ENCODE measurements at places on chromosomes 2 and 18.

- DNase-seq, result no peak
Observed at GRCh38 chr18:78773819-78774218, 205.8 kb upstream of the SALL3 start.

DNA sequence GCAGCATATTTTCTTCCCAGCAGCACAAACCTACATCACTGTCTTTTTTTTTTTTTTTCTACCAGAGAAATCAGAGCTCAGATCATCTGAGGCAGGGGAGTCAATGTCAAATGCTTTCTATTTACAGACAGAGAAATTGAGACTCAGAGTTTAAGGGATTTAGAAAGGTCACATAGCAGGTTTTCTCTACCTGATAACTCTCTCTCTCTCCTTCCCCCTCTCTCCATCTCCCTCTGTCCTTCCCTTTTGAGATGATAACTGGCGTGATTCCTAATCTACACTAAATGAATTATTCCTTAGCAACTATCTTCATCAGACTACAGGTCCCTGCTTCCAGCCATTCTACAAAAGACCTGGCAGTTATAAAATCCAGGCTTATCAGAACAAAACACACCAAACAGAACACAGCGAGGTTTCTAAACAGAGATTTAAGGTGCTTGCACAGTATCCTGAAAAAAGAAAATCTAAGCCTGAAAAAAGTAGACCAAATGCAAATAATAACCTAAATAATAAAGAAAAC lies 161.6 kb upstream of the PKDCC start:
- DNase-seq, result no peak

DNA sequence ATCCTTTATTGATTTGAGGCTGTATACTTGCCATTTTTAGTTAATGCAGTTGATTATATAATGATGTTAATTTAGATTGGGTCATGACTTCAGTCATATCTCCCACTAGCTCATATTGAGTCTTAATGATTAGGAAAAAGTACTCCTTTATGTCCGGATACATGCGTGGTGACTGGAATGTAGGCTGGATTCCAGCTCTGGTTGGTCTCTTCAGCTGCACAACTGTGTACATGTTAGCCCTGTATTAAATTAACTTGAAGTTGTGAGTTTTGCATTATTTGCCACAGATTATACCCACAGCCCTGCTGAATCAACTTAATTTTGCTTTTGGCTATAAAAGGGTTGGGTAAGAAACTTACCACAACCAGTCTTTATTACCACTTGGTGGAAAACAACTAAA lies 22.5 kb downstream of the MOB4 start:
- no peak for DNase-seq

- DNase-seq, result no peak
Observed at GRCh38 chr2:241914542-241914941, 45.0 kb downstream of the RTP5 start.

GRCh38 chr2:80968450-80968849 lies 663.9 kb upstream of the LRRTM1 start:
- DNase-seq, result no peak

DNA sequence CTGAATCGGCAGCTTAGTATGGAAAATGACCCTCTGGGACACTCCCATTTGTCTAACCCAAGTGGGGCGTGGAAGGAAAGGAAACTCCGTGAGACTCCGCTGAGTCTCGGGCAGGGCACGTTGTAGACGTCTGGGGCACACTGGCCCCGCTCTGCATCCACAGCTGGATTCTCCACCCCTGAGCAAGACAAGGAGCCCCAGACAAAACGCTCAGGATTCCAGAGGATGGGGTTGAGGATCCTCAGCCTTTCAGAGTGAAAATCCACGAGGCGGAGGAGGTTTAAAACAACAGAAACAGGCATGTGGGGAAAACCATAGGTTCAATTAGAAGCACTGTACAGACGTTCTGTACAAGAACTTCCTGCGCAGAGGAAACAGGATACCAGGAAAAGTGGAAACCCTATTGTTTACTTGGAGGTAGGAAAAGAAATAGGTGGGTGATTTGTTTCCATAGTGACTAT lies 124.9 kb upstream of the ZNF236 start:
- no peak for DNase-seq

DNA sequence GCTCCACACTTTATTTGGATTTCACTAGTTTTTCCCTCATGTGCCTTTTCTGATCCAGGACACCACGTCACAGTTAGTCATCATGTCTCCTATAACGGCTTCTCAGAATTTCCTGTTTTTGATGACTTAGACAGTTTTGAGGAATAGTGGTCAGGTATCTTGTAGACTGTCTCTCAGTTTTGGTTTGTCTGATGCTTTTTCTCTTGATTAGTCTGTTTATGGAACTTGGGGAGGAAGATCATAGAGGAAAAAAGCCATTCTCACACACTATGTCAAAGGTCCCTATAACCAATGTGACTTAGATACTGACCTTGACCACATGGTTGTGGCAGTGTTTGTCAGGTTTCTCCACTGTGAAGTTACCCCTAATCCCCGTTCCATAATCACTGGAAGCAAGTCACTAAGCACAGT lies 89.0 kb downstream of the RAPH1 start:
- no peak for DNase-seq

GRCh38 chr2:238585836-238586821 lies 159.4 kb downstream of the ASB1 start:
- DNase-seq, result peak; percentile 44

GRCh38 chr2:99597616-99598015 lies 107.8 kb upstream of the REV1 start:
- no peak for DNase-seq

- no peak for DNase-seq
Observed at GRCh38 chr2:60370814-60371213, 182.6 kb downstream of the BCL11A start.

- no peak for DNase-seq
Observed at GRCh38 chr18:41731884-41732283, 223.2 kb upstream of the PIK3C3 start.

DNA sequence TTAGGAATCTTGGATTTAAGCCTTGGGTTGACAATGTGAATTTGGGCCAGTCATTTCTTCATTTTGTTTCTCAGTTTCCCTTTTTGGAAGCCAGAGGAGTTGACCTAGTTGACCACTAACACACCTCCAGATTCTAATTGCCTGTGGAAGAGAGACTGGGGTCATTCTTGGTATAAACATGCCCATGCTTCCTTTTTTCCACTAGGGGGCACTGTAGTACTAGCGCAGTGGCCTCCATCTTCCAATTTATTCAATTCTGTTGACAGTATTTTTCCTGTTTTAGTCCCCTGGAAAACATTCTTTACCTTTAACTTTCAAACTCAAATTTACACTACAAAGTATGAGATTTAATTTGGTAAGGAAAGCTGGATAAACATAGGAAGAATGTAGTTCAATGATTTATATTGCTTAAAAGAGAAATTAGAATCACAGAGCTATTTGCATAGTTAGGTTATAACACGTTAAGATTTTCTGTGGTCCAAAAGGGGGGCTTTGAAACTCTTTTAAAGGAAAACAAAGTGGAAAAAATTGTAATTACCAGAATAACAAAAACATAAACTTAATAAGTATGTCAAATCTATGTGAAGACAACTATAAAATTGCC lies 57.5 kb upstream of the AGPS start:
- DNase-seq, result no peak

DNA sequence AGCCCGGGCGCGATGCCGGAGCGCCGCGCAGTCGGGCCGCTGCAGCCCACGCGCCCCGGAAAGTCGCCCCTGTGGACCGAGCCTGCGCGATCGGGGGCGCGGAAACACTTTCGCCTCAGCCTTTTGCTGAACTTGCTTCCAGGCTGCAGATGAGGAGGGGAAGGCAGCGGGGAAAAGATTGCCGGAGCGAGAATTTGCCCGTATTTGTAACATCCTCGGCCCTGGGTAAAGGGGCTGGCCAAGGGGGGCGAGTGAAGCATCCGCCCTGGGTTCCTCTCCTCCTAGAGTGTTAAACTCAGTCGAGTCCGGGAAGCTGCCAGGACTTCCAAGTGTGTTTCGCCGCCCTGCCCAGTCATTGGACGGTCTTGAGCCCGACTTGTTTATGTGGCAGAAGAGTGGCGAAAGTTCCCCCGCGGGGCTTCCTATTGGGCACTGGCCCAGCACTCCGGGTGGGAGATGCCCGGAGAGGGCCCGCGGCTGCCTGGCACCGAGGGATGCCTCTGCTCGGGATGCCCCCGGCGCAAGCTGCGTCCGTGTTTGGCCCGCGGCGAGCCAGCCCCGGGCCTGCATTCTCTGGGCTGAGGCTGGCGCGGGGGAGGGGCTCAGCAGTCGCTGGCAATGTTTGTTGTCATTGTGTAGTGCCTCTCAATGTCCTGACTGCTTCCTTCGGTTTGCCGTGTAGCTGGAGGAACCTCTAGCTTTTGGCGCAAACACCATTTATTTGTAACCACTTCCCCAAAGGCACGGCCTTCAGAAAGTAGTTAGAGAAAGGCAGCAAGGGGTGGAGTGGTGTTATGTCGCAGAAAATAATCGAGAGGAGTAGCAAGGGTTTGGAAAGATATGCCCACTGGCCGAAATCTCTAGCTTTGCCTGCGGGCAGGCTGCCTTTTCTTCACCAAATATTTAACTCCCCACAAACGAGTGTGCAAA lies 1.1 kb downstream of the CYBRD1 start:
- DNase-seq, result peak; percentile 79

- no peak for DNase-seq
Observed at GRCh38 chr18:41144441-41144840, 810.6 kb upstream of the PIK3C3 start.

- no peak for DNase-seq
Observed at GRCh38 chr18:9739516-9739915, 31.4 kb downstream of the RAB31 start.

GRCh38 chr2:94993176-94994062 lies 32.1 kb upstream of the MAL start:
- no peak for DNase-seq

DNA sequence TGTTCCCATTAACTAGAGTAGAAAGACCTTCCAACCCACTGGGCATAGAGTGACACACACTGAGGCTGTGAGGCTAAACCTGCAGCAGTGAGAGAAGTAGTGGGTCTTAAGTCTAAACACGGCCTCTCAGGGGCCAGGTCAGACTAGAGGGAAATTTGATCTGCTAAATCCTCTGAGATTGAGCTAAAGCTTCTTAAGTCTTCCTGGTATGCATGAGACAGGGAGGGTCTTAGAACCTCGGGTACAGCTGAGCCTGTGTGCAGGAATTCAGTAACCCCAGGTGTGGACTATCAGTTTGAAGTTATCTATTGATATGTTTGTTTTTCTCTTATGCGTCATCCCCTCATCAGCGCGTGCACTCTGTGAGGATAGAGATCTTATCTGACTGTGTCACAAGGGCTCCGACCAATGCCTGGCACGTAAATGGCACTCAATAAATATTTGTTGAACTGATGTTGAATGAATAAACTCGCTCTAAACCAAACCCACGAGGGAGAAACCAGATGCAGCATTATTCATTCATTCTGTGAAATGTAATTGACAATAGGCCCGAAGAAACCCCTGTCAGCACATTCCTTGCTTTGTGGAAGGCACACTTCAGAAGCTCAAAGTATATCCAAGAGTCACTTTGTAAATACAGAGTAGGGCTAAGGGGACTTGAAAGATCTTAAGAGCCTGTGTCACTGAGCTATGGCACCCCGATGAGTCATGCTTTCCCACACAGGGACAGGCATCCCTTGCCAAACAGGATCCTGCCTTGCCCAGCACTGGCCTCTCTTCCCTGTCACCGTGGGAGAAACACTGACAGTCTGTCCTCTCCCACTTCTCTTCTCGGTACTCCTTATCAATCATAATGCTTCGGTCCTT lies 21.7 kb upstream of the RAB10 start:
- DNase-seq, result peak; percentile 43

GRCh38 chr2:217804791-217805667 lies 197.8 kb downstream of the TNS1 start:
- DNase-seq, result no peak

- no peak for DNase-seq
Observed at GRCh38 chr2:239275847-239276831, 124.7 kb downstream of the HDAC4 start.

DNA sequence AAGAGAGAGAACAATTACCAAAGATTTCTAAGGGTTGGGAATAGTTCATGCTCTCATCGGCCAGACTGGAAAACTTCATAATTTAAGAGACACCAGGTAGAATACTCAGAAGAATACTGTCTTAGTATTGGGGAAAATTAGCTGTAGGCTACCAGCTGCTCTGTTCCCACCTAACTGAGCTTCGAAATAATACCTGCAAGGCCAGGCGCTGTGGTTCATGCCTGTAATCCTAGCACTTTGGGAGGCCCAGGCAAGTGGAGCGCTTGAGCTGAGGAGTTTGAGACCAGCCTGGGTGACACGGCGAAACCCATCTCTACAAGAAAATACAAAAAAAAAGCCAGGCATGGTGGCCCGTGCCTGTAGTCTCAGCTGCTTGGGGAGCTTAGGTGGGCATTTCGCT lies 35.8 kb downstream of the MAP4K3 start:
- DNase-seq, result no peak

- no peak for DNase-seq
Observed at GRCh38 chr2:54613794-54614257, 109.6 kb upstream of the EML6 start.

GRCh38 chr2:181471226-181471625 lies 14.0 kb downstream of the ITGA4 start:
- DNase-seq, result no peak

- no peak for DNase-seq
Observed at GRCh38 chr2:145422576-145422975, 902.7 kb upstream of the ZEB2 start.

- peak; percentile 68 for DNase-seq
Observed at GRCh38 chr2:223944703-223945531, at the start of gene WDFY1. Gene WDFY1 (minus strand): TSS chr2:223945335. CDS start chr2:223945284, 51 bp downstream.

DNA sequence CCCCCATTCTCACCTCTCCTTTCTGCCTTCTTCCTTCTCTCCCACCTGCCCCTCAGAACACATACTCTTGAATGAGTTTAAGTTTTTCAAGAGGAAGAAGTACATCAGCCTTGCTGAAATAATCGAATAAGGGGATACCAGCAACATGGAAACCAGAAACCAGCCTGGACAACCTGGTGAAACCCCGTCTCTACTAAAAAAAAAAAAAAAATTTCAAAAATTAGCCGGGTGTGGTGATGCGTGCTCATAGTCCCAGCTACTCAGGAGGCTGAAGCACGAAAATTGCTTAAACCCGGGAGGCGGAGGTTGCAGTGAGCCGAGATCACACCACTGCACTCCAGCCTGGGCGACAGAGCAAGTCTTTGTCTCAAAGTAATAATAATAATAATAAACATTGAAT lies 75.0 kb upstream of the SLC1A4 start:
- no peak for DNase-seq

- no peak for DNase-seq
Observed at GRCh38 chr2:165016772-165017411, 61.6 kb upstream of the SLC38A11 start.

- DNase-seq, result no peak
Observed at GRCh38 chr18:34651586-34652369, 58.3 kb upstream of the DTNA start.

DNA sequence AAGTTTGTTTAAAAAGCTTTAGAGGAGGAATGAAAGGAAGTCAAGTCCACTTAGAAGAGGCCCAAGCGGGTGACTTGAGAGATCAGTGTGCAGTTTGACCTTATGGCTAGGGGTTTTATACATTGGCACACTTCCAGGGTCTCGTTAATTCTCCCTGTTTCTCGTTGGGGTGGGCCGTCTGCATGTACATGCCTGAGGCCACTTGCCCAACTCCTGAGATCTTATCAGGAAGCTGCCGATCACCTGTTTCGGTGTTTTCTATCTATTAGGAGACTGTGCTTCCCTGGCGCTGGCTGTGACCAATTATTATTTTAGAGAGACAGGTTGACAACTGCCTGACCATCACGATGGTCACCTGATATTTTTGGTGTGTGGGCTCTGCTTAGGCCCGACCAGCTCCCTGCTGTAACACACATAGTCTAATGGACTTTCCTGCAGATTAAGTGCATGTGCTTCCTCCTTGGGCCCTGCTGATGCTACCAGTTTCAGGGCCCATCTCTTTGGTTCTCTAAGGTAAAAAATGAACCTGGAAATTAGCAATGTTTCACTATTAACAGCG lies 31.0 kb upstream of the MSH6 start:
- DNase-seq, result peak; percentile 50

Measured in hypothalamus (tissue), 51 donors.